ENCODE measurements at places on chromosomes 6 and 20. TPM values are rescaled to one million over a fixed set of nuclear protein-coding genes. Genes with fewer than 3 reads are reported as not detected.

GRCh38 chr6:139685009-139685408 lies 310.6 kb upstream of the CITED2 start:
- H3K4me3 ChIP-seq = no peak overlapping the region
- H3K27ac ChIP-seq = no peak overlapping the region
- no peak for DNase-seq

DNA sequence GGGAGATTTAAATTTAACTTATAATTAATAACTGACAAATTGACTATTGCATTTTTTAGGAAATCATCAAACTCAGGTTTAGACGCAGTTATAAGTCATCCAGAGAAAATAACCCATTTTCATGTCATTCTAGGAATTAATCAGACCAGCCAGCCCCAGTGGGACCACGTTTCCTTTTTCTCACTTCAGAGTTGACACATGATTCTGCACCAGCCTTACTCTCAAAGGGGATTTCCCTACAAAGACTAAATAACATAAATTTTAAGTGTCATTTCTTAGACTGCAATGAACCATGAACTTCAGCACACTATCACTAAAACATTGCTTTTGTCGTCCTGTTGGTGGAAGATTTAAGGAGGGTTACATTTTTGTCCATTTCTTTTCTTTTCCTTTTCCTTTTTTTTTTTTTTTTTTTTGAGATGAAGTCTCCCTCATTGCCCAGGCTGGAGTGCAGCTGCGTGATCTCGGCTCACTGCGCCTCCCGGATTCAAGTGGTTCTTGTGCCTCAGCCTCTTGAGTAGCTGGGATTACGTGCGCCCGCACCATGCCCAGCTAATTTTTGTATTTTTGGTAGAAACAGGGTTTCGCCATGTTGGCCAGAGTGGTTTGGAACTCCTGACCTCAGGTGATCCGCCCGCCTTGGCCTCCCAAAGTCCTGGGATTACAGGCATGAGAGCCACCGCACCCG lies 3.6 kb downstream of the IPCEF1 start:
- H3K27ac ChIP-seq = no peak overlapping the region
- H3K27me3 ChIP-seq = no peaks in the 10 kb centered on the region
- no peak overlapping the region for H3K4me3 ChIP-seq

DNA sequence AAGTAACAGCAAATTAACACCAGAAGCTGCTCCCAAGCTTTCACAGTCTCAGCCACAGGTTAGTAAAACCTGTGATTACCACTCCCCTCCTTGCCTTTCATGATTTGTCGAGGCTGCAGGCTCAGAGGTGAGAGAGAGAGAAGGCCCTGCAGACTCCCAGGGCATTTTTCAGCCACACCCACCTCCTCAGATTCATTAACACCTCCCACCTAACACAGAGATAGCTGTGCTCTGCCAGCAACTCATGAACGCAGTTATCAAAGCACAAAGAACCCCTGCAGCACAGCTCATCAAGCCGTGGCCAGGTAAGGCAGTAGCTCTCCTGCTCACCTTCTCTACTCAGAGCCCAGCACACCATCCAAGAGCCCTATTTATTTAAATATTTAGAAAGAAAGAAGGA lies 27.1 kb downstream of the F13A1 start:
- no peaks in the 10 kb centered on the region for H3K27me3 ChIP-seq
- DNase-seq = no peak
- no peaks in the 10 kb centered on the region for H3K4me1 ChIP-seq
- H3K4me3 ChIP-seq = no peak overlapping the region

DNA sequence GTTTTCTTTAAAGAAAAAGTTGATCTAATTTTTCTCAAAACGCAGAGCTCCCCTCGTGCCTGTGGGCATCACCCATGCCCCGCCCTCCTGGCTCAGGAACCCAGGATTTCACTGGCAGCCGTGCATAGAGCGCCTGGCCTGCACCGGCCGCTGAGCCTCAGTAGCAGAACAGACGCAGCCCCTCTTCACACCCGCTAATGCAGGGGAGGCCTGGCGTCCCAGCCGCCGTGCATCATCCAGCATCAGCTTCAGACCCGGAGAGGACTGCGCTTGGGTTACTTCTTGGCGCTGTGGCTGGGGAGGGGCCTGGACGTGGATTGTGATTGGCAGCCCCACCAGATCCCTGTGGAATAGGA lies 18.1 kb downstream of the RBM38 start:
- H3K4me1 ChIP-seq = no peaks in the 10 kb centered on the region
- H3K27ac ChIP-seq = no peak overlapping the region
- H3K27me3 ChIP-seq = no peaks in the 10 kb centered on the region
- no peak overlapping the region for H3K4me3 ChIP-seq

GRCh38 chr6:74166849-74167248 lies 470.8 kb downstream of the CD109 start:
- H3K27ac ChIP-seq = no peak overlapping the region
- DNase-seq = no peak
- H3K4me1 ChIP-seq = no peaks in the 10 kb centered on the region
- no peaks in the 10 kb centered on the region for H3K36me3 ChIP-seq
- H3K4me3 ChIP-seq = no peak overlapping the region
- H3K27me3 ChIP-seq = no peaks in the 10 kb centered on the region

DNA sequence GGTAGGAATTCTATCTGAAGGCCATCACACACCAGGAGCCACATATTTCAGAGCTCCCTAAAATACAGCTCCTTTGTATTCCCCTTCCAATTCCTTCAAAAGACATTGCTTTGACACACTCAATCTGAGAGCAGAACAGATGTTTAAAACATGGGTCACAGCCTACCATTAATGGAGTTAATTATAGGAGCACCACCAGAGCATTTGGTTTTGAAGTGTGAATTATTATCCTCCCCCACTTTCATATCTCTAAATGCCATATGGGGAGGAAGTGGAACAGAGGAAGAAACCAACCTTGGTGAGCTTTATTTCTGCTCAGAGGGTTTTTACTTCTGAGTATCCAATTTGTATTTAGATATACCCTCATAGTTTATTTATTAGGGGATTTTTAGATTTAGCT lies 50.7 kb upstream of the TNFRSF21 start:
- no peak overlapping the region for H3K27ac ChIP-seq
- no peaks in the 10 kb centered on the region for H3K36me3 ChIP-seq
- H3K4me3 ChIP-seq = no peak overlapping the region
- H3K4me1 ChIP-seq = no peaks in the 10 kb centered on the region
- H3K27me3 ChIP-seq = peaks cover 5% of the 10 kb centered on the region

GRCh38 chr6:36336779-36337241 lies at the start of gene BNIP5:
Gene BNIP5 (minus strand): TSS chr6:36336888. CDS start chr6:36330690, 6,198 bp downstream.
- DNase-seq = no peak
- H3K27me3 ChIP-seq = peaks cover 58% of the 10 kb centered on the region
- H3K36me3 ChIP-seq = no peaks in the 10 kb centered on the region
- H3K4me3 ChIP-seq = no peak within 1 kb of the TSS

- peak overlapping the region; percentile 84 for H3K27ac ChIP-seq
- H3K4me3 ChIP-seq = peak overlapping the region; percentile 78
Observed at GRCh38 chr6:26401389-26401986, 587 bp upstream of the BTN3A1 start.

PLCB1 gene
- total RNA-seq = 11.0 TPM

GRCh38 chr6:72102561-72102960 lies 216.2 kb downstream of the RIMS1 start:
- no peak overlapping the region for H3K4me3 ChIP-seq
- no peaks in the 10 kb centered on the region for H3K27me3 ChIP-seq
- DNase-seq = peak; percentile 16
- no peaks in the 10 kb centered on the region for H3K4me1 ChIP-seq

ZNF165 gene
- 0.48 TPM for total RNA-seq

KHDRBS2 gene
- total RNA-seq = not detected

- no peak overlapping the region for H3K4me3 ChIP-seq
- no peaks in the 10 kb centered on the region for H3K27me3 ChIP-seq
- H3K27ac ChIP-seq = no peak overlapping the region
Observed at GRCh38 chr6:105911106-105911629, 175.0 kb upstream of the PRDM1 start.

GRCh38 chr6:106468935-106469334 lies 108.4 kb downstream of the CRYBG1 start:
- no peaks in the 10 kb centered on the region for H3K36me3 ChIP-seq
- DNase-seq = no peak
- no peak overlapping the region for H3K4me3 ChIP-seq

DNA sequence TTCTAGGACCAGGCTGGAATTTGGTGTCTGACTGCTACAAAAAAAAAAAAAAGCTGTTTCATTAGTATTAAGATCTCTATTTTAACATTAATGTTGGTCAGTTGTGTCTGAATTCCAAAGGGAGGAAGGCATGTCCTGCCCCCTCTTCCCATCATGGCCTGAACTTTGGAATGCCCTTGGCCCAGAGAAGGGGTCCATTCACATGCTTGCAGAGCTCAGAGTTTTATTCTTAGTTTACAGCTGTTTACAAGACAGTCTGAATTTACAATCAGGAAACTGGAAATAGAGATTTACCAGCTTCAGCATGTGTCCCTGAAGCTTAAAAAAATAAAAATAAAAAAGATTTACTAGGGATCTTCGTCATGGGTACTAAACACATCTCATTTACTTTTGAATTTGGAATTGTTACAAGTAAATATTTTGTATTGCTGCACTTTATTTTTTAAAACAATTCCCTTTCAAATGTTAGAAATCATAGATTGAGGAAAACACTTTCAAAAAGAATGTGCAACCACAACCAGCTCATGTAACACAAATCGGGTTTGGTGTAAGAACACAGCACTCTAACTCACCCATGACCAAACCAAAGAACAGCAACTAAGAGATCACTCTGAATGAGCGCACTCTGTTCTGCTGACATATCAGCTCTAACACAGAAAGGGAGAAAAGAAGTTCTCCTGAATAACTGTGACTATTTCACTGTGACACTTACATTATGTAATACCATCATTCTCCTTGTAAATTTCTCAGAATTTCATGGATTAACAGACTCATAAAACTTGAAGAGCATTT lies 6.6 kb upstream of the SERPINB6 start:
- H3K36me3 ChIP-seq = no peaks in the 10 kb centered on the region
- no peak for DNase-seq
- no peaks in the 10 kb centered on the region for H3K27me3 ChIP-seq

GRCh38 chr6:31465718-31466117 lies 32.2 kb upstream of the MICB start:
- no peak overlapping the region for H3K27ac ChIP-seq
- no peaks in the 10 kb centered on the region for H3K36me3 ChIP-seq
- H3K27me3 ChIP-seq = peaks cover 3% of the 10 kb centered on the region
- no peak overlapping the region for H3K4me3 ChIP-seq

- peaks cover 26% of the 10 kb centered on the region for H3K4me1 ChIP-seq
- no peak for DNase-seq
- no peak overlapping the region for H3K4me3 ChIP-seq
- H3K27me3 ChIP-seq = no peaks in the 10 kb centered on the region
- H3K36me3 ChIP-seq = no peaks in the 10 kb centered on the region
Observed at GRCh38 chr6:36824253-36824652, 15.0 kb downstream of the CPNE5 start.

DNA sequence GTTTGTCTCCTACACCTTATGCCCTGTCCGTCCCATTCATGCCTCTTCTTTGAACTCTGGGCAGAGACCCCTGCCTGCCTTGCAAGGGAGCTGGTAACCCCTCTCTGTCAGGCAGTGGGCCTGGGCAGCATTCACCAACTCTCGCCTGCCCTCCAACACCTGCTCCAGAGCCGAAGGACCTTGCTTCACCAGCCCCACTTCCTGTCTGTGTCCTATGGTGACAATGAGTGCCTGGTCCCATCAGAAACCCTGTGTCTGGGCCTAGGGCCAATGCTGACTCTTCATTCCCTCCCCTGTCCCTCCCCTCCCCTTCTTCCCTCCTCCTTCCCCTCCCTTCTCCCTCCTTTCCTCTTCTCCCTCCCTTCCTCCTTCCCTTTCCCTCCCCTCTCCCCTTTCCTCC lies 22.8 kb upstream of the PCMTD2 start:
- no peak for DNase-seq
- no peak overlapping the region for H3K27ac ChIP-seq
- no peaks in the 10 kb centered on the region for H3K4me1 ChIP-seq
- no peak overlapping the region for H3K4me3 ChIP-seq
- no peaks in the 10 kb centered on the region for H3K36me3 ChIP-seq

DNA sequence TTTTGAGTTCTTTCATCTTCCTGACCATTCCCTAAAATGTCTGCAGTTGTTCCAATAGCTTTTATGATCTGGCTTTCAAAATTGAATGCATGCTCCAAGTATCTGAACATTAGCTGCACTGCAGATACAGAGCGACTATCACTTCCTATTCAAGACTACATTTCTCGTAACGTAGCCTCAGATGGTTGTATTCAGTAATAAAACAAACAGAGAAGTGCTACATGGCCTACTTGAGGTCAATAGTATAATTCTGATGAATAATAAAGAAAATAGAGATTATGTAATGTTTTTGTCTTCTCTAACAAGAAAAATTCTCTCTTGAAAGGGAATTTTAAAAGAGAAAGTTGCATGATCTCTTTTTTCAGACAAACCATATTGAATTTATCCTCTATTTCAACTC lies 333.9 kb upstream of the IRAK1BP1 start:
- DNase-seq = peak; percentile 19
- peaks cover 15% of the 10 kb centered on the region for H3K4me1 ChIP-seq
- H3K4me3 ChIP-seq = no peak overlapping the region

GRCh38 chr20:973785-974194 lies 28.3 kb downstream of the RSPO4 start:
- H3K4me3 ChIP-seq = no peak overlapping the region
- DNase-seq = no peak
- H3K27me3 ChIP-seq = no peaks in the 10 kb centered on the region
- no peak overlapping the region for H3K27ac ChIP-seq
- no peaks in the 10 kb centered on the region for H3K4me1 ChIP-seq

DNA sequence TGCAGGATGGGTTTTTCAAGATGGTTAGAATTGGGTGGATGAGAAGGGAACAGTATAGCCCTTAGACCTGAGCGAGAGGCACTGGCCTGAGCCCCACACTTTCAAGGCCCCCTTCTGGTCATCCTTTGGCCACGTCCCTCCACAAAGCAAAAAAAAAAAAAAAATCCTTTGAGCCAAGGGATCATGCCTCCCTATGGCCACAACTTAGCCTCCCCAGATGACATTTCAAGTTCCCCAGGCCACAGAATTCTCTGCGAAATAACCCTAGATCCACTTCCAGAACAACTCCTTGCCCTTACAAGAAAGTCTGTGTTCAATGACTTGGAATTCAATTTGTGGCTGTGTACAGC lies 30.4 kb downstream of the ELOVL2 start:
- peaks cover 2% of the 10 kb centered on the region for H3K27me3 ChIP-seq
- no peak overlapping the region for H3K4me3 ChIP-seq
- no peak overlapping the region for H3K27ac ChIP-seq
- DNase-seq = no peak

Measured in astrocyte (in vitro differentiated cells and primary cell).